ENCODE measurements at places on chromosomes 11 and 22.
A peak's percentile ranks its signal among the peaks of the same experiment; 100 is the strongest.

GRCh38 chr11:1193326-1194230, 29.3 kb upstream of the MUC5B start:
- no peak for DNase-seq

- peak; percentile 100 for DNase-seq
These were observed at the start of gene ASCC2 for GRCh38 chr22:29837741-29838598. ASCC2 (minus strand) TSS chr22:29838274; CDS start chr22:29832325, 5,949 bp downstream.

- peak; percentile 60 for DNase-seq
These were observed 33.8 kb downstream of the OR2AG2 start for GRCh38 chr11:6737872-6738466.

- no peak for DNase-seq
These were observed 30.1 kb upstream of the CECR2 start for GRCh38 chr22:17339095-17339693.

- DNase-seq, result no peak
These were observed 44.5 kb downstream of the HIRA start for GRCh38 chr22:19387038-19387437.

DNA sequence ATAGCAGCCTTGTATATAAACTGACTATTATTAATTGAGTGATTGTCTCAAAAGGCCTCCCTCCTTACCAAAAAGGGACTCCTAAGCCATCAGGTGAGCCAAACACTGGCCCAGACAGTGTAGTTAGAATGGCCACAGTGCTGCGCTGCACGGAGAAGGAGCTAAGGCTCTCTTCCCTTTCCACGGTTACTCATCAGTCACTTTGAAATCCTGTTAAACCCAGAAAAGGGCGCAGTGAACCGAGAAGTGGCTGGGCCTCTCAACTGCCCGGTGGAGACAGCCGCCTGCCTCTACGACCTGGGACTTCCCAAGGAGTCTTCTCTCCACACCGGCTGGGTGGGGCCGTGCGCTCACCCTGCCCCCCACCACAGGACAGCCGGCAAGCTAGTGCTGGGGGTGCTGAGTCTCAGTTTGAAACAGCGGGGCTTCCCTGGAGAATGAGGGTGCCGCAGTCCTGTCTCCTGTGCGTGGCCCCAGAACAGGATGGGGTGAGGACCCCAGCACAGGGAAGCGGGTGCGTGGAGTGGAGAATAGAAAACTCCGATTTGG, 1.3 kb downstream of the MYH9 start:
- no peak for DNase-seq

GRCh38 chr11:35162745-35163144, 23.8 kb downstream of the CD44 start:
- no peak for DNase-seq

DNA sequence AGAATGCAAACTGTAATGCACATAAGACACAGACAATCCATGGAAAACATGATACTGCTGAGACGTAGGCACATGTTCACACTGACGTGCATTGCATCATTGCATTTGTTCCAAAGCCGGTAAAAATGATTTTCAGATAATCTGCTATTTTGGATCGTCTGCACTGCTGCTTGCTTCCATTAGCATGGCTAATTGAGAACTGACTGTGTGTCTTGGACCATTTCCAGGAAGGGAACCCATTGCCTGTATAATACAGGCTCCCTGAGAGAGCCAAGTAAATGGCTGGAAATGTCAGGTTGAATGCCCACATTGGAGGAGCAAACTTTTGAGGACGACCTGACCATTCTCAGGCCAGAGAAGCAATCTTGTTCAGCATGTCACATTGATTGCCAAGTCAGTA, 304.8 kb downstream of the ST3GAL4 start:
- DNase-seq, result peak; percentile 78

- DNase-seq, result no peak
These were observed 40.3 kb downstream of the IRAG1 start for GRCh38 chr11:10653261-10653660.

- no peak for DNase-seq
These were observed 2.4 kb downstream of the MYRF start for GRCh38 chr11:61754534-61755482.

- no peak for DNase-seq
These were observed 84.1 kb downstream of the C11orf91 start for GRCh38 chr11:33616552-33616951.

DNA sequence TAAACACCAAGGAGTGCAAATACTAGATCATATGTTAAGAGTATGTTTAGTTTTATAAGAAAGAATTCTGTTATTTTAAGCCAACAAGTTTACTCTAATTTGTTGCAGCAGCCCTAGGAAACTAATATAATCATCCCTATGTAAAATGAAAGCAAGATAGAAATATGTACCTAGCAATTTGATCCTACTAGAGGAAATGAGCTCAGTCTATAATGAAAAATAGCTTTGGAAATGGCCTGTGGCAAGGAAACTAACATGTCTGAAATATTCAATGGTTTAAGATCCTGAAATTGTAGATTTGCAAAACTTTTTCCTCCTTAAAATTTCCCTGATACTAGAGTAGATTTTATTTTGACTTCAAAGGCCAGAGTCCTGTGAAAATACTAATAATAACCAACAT, 112.7 kb upstream of the SLC5A12 start:
- DNase-seq, result peak; percentile 17

- DNase-seq, result no peak
These were observed 256.3 kb upstream of the ARHGAP20 start for GRCh38 chr11:110968348-110969062.

GRCh38 chr11:66317723-66318599, 1.1 kb upstream of the CD248 start:
- DNase-seq, result peak; percentile 40

DNA sequence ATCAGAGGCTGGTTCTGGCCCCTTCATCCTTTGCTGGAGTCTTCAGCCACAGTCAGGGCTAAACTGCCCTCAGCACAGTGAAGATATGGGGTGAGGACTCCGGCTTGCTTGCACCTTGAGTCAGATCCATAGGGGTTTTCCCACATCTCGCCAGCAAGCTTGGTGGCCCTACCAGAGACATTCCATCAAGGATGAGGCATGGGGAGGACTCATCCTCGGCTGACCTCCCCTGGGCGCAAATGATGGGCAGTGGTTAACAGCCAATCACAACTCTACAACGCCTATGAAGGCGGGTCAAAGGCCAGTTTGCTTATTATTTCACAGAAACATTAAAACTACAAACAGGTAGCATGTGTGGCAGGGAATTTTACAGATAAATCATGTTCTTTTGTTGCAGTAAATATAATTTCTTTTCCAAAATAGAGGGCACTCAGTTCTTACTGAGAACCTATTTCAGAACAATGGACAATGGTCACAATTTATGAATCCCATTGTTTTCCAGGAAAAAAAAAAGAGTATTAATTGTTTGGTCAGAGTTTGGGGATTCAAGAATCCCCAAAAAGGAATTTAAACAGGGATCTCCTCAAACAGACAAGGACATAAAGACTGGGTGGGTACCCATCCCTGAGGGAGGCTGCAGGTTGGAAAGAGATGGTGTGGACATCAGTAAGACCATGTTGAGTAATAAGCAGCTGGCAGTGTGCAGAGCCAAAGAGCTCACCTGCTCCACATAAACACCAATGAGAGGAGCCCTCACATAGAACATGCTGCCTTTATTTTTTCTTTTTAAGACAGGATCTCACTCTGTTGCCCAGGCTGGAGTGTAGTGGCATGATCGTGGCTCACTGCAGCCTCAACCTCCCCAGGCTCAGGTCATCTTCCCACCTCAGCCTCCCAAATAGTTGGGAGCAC, 14.8 kb downstream of the PLAAT3 start:
- no peak for DNase-seq

GRCh38 chr11:43834286-43834685, 46.3 kb upstream of the ALKBH3 start:
- DNase-seq, result peak; percentile 63

DNA sequence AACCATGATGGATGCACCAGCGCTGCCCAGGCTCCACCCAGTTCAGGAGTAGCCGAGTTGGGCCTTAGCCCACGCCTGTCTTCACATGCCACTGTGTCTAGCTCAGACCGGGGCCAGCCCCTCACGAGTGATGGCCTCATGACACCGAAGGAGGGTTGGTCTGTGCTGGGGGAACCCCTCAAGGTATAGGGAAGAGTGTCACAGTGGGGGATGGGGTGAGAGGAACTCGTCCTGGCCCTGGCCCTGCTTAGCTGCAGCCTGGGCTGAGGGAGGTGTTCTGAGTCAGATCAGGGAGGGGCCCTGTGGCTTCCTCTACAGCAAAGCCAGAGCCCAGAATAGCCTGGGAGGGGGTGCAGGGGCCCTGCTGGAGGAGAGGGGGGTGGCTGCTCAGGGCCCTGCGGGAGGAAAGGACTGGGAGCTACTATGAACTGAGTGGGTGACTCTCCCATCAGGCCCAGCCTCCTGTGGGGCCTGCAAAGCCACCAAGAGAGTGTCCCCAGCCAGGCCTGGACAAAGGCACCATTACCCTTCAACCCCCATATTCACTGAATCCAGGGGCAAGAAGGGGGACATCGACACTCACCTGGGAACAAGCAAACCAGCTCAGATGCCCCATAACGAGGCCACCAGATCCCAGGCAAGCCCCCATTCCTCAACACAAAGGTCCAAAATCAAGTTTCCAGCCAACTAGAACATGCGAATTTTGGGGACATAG, 41.2 kb downstream of the IGLL5 start:
- no peak for DNase-seq

GRCh38 chr22:49564054-49564453, 263.6 kb downstream of the BRD1 start:
- DNase-seq, result no peak

DNA sequence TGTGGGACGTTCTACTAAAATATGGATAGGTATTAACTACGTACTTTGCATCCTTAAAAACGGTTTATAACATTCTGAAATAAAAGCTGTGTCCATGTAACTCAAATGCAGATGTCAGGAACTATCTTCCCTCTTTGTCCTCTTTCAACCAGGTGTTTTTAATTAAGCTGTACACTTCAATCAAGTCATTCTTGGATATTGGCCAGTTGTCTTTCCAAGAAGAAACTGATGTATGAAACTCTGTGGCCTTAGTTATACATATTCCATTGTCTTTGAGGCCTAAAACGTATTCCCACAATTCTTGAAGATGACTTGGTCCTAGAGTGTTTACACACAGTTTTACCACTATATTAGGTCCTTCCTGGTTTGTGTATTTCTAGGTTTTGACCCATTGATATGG, 249.0 kb upstream of the CNTN5 start:
- DNase-seq, result peak; percentile 68

GRCh38 chr11:37512156-37512780, 914.2 kb upstream of the RAG2 start:
- no peak for DNase-seq

GRCh38 chr22:43777286-43777685, 34.8 kb downstream of the EFCAB6 start:
- DNase-seq, result no peak

DNA sequence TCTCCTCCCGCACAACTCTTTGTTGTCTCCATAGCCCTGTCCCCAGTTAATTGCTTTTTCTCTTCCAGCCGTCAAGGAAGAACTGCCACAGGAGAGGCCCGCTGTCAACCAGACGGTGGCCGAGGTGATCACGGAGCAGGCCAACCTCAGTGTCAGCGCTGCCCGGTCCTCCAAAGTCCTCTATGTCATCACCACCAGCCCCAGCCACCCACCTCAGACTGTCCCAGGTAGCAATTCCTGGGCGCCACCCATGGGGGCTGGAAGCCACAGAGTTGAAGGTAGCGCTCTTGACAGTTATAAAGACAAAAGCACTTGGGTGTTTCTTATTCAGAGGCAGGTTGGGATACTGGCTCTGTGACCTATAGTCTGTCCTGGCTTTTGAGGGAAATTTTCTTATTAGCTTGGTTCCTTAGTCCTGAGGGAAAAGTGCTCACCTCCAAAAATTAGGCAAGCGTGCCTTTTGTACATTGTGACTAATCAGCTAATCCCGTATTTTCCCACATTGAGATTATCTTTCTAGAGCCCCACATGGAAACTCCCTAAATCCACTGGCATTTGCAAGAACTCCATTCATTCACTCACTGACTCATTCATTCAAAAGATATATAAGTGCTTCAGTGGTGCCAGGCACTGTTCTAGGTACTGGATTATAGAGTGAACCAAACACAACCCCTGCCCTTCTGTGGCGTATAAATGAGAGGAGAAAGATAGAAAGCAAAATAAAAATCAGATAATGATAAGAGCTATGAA, 65.9 kb downstream of the KREMEN1 start:
- DNase-seq, result no peak

- no peak for DNase-seq
These were observed 7.0 kb downstream of the HPS5 start for GRCh38 chr11:18314784-18315523.

DNA sequence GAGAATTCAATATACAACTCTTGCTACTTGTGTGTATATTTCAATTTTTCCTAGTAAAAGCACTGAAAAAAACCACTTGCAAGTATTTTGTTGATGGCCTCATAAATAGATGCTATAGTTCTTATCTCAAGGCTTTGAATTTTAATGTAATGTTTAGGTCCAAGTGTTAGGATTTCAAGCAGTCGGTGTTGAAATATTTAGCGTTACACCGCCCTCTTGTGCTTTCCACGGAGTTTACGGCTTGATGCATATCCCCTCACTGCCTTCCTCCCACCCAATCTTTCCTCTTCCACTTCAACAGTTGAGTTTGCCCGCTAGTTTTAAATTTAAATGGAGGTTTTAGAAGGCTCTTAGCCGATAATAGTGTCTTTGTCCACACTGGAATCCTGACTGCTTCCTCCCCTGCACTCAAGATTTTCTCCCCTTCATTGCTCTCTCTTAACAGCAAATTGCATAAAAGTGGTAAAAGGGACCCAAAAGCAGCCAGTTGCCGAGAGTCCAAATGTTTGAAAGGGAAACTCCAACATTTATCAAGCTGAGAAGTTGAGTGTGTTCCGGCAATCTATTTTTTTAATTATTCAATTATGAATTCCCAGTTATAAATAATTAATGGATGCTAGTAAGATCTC, 25.9 kb upstream of the HTATIP2 start:
- DNase-seq, result peak; percentile 77

- peak; percentile 30 for DNase-seq
These were observed 10.1 kb downstream of the CBX6 start for GRCh38 chr22:38861927-38862326.

DNA sequence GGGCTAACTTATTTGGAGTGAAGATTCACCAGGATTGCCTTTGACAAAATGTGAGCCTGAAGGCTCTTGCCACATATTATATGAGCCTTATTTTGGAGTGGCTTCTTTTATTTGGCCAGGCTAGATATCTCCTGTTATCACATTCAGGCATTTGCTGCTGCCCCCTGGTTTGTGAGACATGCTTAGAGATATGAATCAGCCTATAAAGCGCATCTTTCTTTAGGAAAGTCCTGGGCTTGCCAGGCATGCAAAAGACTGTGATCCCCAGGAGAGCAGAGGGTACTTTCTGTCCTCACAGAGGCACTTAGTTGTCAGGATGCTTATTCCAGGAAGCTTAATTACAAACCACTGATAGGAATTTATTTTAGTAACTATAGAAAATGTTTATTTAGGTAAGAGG, 333.3 kb downstream of the FAT3 start:
- peak; percentile 52 for DNase-seq

- DNase-seq, result no peak
These were observed 12.7 kb downstream of the SDHAF2 start for GRCh38 chr11:61442616-61443015.

Data from NCI-H69 (cell line).